Stimulated activated CD8-positive, alpha-beta memory T cell treated with anti-CD3 and anti-CD28 coated beads, Interleukin-7, amount 100 ng/mL, for 24 hours (primary cell): ENCODE measurements at places on chromosomes 11 and 22.

- no peak for DNase-seq
These were observed 76.4 kb upstream of the PPARA start for GRCh38 chr22:46073683-46074504.

- DNase-seq, result no peak
These were observed 45.2 kb upstream of the EHF start for GRCh38 chr11:34575671-34576070.

GRCh38 chr11:76615950-76616349 lies 54.6 kb downstream of the LRRC32 start:
- DNase-seq, result no peak

- no peak for DNase-seq
These were observed 453 bp downstream of the GAS2 start for GRCh38 chr11:22666688-22667439.

DNA sequence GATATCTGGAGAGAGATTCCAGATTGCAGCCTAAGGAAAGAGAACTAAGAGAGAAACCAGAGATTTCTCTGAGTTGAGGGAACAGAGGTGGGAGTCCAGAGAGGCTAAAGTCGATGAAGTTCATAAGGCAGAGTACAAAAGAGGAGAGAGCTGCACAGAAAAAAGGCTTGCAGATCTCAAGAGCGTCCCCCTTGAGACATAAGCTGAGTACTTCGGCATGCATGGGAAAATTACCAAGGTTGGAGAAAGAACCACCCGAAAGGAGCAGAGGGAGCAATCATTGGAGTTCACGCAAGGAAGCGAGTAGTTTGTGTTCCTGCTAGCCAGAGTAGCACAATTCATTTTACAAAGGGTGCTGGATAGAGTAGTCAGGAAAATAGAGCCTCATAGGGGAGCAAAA lies 293.5 kb downstream of the TMEM135 start:
- no peak for DNase-seq

- no peak for DNase-seq
These were observed 51.5 kb upstream of the PPARA start for GRCh38 chr22:46098525-46099475.

DNA sequence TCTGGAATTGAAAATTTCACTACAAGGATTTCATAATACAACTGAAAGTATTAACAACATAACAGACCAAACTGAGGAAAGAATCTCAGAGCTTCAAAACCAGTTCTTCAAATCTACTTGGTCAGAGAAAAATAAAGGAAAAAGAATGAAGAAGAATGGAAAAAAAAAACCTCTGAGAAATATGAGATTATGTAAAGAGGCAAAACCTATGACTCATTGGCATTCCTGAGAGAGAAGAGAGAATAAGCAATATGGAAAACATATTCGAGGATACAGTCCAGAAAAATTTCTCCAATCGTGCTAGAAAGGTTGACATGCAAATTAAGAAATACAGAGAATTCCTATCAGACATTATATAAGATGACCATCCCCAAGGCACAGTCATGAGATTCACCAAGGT lies 23.4 kb upstream of the GPR83 start:
- no peak for DNase-seq

GRCh38 chr11:76252631-76253070 lies 46.3 kb upstream of the WNT11 start:
- no peak for DNase-seq

GRCh38 chr11:117466966-117467365 lies 139.3 kb downstream of the CEP164 start:
- DNase-seq, result no peak

- DNase-seq, result no peak
These were observed 3.9 kb downstream of the TOLLIP start for GRCh38 chr11:1305501-1306056.

- DNase-seq, result peak; percentile 46
These were observed 603 bp downstream of the ESRRA start for GRCh38 chr11:64305691-64306562.

DNA sequence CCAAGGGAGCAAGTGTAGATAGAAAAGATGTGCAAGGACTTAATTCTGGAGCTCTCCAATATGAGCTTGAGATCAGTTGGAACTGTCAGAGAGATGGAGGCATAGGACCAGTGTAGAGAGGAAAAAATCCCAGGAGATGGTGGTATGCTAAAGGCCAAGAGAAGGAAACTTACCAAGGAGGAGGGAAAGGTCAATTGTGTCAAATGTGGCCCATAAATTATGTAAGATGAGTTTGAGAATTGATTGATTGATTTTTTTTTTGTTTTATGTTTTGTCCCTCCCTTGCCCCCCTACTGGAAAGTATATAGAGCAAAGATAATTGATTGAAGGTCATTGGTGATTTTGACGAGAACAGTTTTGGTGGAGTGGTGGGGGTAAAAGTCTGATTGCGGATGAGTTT lies 2.8 kb upstream of the USP2 start:
- DNase-seq, result no peak

DNA sequence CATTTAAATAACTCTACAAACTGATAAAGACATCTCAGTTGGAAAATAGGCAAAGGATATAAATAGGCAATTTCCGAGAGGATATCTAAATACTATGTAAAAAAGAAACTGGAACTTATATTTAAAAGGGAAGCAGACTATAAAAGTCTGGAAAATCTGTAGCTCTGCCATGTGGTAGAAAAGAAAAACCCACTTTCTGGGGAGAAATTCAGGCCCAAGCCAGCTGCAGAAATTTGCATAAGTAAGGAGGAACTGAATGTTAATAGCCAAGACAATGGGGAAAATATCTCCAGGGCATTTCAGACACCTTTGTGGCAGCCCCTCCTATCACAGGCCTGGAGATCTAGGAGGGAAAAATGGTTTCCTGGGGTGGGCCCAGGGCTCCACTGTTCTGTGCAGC lies 97.8 kb upstream of the ZBED5 start:
- no peak for DNase-seq

GRCh38 chr11:124762105-124762623 lies at the start of gene ESAM:
TSS of gene ESAM (minus strand) at chr11:124762290. CDS start at chr11:124762154, 136 bp downstream.
- peak; percentile 43 for DNase-seq

GRCh38 chr11:100637706-100638105 lies 49.4 kb upstream of the ARHGAP42 start:
- DNase-seq, result no peak
